ENCODE measurements at places on chromosomes 3 and 15.
A peak's percentile ranks its signal among the peaks of the same experiment; 100 is the strongest.

DNA sequence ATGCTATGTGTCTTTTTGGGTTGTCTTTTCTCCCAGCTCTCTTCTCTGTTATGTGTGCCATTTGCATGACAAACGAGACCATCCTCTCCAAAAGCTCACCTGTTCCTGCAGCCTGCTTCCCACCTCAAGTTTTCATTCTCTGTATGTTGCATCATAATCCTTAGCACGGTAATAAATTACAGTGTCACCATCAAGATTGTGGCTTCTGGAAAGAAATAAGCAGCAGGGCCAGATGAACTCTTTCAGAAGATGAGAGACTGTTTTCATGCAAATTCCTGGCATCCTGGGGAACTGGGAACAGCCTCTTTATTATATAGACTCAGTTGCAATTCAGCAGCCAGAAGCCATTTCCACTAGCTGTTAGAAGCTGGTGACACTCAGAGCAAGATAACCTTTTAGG is 436.7 kb downstream of the EPHB1 start:
- no peaks in the 10 kb centered on the region for H3K27me3 ChIP-seq
- no peaks in the 10 kb centered on the region for H3K36me3 ChIP-seq
- H3K4me1 ChIP-seq: no peaks in the 10 kb centered on the region
- H3K27ac ChIP-seq: no peak overlapping the region
- no peak overlapping the region for H3K4me3 ChIP-seq

DNA sequence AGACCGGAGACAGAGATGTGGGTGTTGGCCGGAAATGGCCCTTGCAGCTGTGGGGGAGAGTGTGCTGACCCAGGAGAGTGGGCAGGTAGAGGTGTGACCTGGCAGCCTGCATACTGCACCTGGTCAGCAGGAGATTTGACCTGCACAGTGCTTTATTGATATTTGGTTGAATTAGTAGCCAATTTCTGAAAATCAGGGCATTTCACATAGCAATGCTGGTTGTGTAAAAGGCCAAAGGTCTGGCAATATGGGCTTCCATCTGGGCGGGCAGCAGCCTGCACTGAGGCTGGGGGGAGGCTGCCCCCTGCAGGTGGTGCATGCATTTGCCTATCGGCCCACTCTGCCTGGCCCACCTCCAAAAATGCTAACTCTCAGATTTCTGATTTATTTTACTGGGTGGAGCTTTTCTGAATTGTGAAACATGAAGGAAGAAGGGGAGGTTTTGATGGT is 9.4 kb upstream of the MGLL start:
- no peak overlapping the region for H3K27ac ChIP-seq
- H3K36me3 ChIP-seq: no peaks in the 10 kb centered on the region
- H3K27me3 ChIP-seq: no peaks in the 10 kb centered on the region
- H3K4me1 ChIP-seq: no peaks in the 10 kb centered on the region
- DNase-seq: no peak
- H3K4me3 ChIP-seq: no peak overlapping the region

- no peak overlapping the region for H3K4me3 ChIP-seq
- DNase-seq: no peak
- H3K4me1 ChIP-seq: no peaks in the 10 kb centered on the region
- no peaks in the 10 kb centered on the region for H3K36me3 ChIP-seq
These were observed 217.9 kb upstream of the KCNMB2 start for GRCh38 chr3:178318340-178318739.

- peaks cover 100% of the 10 kb centered on the region for H3K4me1 ChIP-seq
- H3K36me3 ChIP-seq: no peaks in the 10 kb centered on the region
- H3K27ac ChIP-seq: peak overlapping the region; percentile 94
- no peaks in the 10 kb centered on the region for H3K27me3 ChIP-seq
- peak overlapping the region; percentile 42 for H3K4me3 ChIP-seq
- DNase-seq: no peak
These were observed 16.4 kb downstream of the KLF13 start for GRCh38 chr15:31342781-31343626.

- no peaks in the 10 kb centered on the region for H3K4me1 ChIP-seq
- no peak overlapping the region for H3K4me3 ChIP-seq
- H3K27me3 ChIP-seq: no peaks in the 10 kb centered on the region
- H3K36me3 ChIP-seq: no peaks in the 10 kb centered on the region
These were observed 1428.2 kb upstream of the GBE1 start for GRCh38 chr3:83189634-83190033.

DNA sequence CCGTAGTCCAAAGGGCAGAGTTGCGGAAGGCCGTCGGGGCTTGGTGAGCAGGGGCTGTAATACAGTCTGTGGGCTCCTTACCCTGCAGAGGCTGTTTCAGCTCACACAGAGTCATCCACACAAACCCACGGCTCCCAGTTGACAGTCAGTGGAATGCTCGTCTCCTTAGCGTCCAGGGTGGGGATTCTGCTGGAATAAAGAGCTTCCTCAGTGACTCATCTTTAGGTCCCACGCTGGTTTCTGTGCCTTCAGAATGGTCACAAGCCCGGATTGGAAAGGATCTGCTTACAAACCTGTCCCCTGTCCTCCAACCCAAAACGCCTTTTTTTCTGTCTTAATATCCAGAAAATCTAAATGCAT is 201.3 kb upstream of the TPM1 start:
- no peak overlapping the region for H3K27ac ChIP-seq
- H3K4me1 ChIP-seq: no peaks in the 10 kb centered on the region
- DNase-seq: no peak
- no peaks in the 10 kb centered on the region for H3K36me3 ChIP-seq
- no peaks in the 10 kb centered on the region for H3K27me3 ChIP-seq
- H3K4me3 ChIP-seq: no peak overlapping the region

DNA sequence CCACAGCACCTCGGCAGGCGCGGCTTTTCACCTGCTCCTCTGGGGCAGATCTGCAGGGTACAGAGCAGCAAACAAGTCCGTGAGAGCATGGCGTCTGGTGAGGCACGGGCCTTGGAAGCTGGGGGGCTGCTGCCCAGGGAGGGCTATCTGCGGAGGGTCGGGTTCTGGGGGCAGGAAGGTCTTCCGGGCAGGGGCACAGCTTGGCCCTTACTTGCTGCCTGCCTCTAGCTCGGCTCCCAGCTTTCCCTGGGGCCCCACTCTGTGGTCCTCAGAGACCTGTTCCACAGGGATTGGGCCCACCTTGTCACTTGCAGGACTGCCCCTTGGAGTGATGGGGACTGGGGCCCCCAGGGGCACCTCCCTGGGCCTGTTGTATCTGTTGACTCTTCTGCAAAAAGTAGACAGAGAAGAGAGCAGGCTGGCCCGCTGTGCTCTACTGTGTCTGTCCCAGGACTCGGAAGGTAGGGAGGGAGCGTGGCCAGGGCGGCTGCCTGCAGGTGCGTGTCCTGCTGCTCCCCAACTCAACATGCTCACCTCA is 84.1 kb downstream of the TBC1D2B start:
- H3K27ac ChIP-seq: no peak overlapping the region
- no peak overlapping the region for H3K4me3 ChIP-seq
- peaks cover 15% of the 10 kb centered on the region for H3K4me1 ChIP-seq
- no peaks in the 10 kb centered on the region for H3K27me3 ChIP-seq
- H3K36me3 ChIP-seq: peaks cover 28% of the 10 kb centered on the region
- DNase-seq: no peak

DNA sequence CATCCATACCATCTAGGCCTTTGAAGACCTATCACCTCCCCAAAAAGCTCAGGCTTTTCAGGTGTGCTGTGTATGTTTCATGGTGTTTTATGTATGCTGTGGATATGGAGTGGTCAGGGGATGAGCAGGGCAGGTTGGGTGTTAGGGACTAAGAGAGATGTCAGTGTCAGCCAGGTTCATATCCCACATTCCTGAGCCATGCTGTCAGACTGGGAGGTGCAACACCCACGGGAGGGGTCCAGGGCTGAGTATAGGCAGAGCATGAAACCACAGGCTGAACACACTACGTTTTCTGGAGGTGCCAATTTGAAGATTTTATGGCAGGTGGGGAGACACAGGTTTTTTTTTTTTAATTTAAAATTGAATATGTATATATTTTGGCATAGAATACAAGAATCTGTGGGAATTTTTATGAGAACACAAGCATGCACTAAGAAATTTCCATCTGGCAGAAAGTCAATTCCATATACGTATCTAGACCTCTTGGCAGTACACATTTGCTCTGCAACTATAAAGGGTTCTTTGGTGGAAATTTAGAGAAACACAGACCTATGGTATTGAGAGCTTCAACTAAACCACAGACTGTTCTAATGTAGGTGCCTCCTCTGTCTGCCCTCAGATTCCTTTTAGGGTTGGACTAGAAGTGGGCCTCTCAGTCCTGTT is 101.9 kb upstream of the RNU6-1 start:
- no peak overlapping the region for H3K27ac ChIP-seq
- no peaks in the 10 kb centered on the region for H3K4me1 ChIP-seq
- no peaks in the 10 kb centered on the region for H3K36me3 ChIP-seq
- no peak overlapping the region for H3K4me3 ChIP-seq
- no peak for DNase-seq

DNA sequence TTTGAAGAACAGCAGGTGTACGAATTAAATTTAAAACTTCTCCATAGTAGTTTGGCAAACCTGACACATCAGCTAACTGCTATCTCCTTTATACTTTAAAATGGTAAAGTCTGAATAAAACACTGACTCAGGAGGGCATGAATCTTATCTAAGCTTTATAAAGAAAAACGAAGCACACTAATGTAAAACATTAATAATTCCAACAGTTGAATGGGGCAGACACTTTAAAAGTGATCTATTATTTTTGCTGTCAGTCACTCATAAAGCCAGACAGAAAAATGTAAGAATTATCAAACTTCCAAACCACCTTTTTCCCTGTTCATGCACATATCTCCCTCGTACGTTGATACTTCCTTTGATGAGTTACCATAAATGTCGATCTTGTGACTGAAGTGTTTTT is 2.6 kb downstream of the ARF4 start:
- H3K36me3 ChIP-seq: no peaks in the 10 kb centered on the region
- no peak for DNase-seq
- peak overlapping the region; percentile 9 for H3K27ac ChIP-seq
- no peaks in the 10 kb centered on the region for H3K27me3 ChIP-seq

DNA sequence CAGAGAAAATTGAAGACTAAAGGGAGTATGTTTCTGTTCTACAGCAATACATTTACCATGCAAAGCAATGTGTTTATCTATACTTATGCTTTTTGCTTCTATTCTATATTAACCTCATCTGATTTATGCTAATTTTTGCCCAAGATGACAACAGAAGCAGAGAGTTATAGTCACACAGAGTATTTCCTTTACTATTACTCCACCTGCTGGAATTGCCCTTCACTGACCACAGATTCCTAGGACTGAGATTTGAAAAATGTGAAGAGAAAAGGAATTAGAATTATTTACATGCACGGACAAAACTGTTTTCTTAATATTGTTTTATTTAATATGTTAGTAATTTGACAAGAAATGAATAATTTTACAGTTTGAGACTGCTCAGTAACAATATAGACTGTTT is 745.6 kb downstream of the VGLL3 start:
- no peak for DNase-seq
- no peak overlapping the region for H3K4me3 ChIP-seq
- H3K27me3 ChIP-seq: no peaks in the 10 kb centered on the region
- no peaks in the 10 kb centered on the region for H3K4me1 ChIP-seq
- H3K27ac ChIP-seq: no peak overlapping the region
- H3K36me3 ChIP-seq: no peaks in the 10 kb centered on the region

DNA sequence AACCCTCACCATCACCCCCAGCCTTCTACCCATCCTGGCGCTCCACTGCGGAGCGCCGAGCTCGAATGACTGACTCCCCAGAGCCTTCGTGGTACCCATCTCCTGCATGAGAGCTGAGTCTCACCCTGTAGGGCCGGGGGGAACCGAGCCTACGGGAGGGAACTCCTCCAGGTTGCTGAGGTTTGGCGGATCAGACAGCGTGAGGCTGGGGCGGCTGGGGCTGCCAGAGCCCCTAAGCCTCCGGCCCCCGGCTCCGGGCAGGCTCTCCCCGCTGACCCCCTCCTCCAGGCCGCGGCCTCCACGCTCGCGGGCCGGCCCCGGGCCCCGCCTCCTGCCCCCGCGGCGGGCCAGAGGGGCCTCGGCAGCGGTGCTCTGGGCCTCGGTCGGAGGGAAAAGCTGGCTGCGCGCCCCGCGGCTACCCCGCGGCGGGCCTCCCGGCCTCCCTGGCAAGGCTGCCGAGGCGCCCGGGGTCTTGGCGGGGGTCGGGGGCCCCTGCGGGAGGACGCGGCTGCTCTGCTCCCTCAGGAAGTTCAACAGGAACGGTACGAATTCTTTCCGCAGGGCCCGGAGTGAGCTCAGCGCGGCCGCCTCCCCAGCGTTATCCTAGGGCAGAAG is 643 bp downstream of the CDAN1 start:
- H3K27ac ChIP-seq: peak overlapping the region; percentile 87
- peaks cover 43% of the 10 kb centered on the region for H3K36me3 ChIP-seq
- DNase-seq: no peak

DNA sequence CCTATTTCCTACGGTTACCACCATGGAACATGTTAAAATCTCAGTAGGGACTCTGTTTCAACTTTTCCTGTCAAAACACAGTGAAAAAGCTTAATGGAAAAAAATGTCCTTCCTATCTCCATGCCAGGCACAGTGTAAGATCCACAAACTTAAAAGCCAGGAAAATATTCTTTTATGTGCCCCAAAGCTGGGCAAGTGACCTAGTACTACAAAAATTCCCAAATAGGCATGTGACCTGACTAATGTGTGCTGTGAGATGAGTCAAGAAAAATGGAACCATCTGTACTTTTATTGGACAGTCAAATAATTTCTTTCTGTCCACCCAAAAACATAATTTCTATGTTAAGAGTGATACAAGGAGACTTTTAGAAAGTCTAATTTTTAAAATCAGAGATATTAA is 406.0 kb downstream of the ZBTB20 start:
- H3K4me3 ChIP-seq: no peak overlapping the region
- H3K27me3 ChIP-seq: no peaks in the 10 kb centered on the region
- H3K27ac ChIP-seq: no peak overlapping the region
- no peaks in the 10 kb centered on the region for H3K4me1 ChIP-seq

DNA sequence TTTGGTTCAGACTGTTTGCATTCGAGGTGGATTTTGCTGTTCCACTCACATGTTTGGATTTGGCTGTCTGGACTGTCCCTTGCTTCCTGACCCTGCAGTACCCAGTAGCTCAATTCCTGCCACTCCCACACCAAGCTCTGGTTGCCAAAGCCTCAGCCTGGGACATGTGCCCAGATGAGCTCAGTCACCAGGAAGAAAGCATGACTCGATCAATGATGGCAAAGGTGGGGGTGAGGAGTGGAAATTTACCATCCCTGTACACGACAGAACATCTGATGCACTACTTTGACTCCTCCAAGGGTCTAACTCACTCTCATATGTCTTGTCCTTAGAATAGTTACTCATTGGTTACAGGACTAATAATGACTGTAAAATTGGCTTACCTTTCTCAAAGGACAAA is 45.2 kb downstream of the ZNF385D start:
- no peaks in the 10 kb centered on the region for H3K4me1 ChIP-seq
- H3K4me3 ChIP-seq: no peak overlapping the region
- DNase-seq: no peak

All from naive thymus-derived CD4-positive, alpha-beta T cell (primary cell).